WTC11 (cell line): ENCODE measurements at places on chromosomes 16 and 17.

GRCh38 chr16:50365791-50366575 lies 2.8 kb downstream of the BRD7 start:
- no peak for DNase-seq

- no peak for DNase-seq
Observed at GRCh38 chr17:65564793-65565192, 3.3 kb upstream of the AXIN2 start.

DNA sequence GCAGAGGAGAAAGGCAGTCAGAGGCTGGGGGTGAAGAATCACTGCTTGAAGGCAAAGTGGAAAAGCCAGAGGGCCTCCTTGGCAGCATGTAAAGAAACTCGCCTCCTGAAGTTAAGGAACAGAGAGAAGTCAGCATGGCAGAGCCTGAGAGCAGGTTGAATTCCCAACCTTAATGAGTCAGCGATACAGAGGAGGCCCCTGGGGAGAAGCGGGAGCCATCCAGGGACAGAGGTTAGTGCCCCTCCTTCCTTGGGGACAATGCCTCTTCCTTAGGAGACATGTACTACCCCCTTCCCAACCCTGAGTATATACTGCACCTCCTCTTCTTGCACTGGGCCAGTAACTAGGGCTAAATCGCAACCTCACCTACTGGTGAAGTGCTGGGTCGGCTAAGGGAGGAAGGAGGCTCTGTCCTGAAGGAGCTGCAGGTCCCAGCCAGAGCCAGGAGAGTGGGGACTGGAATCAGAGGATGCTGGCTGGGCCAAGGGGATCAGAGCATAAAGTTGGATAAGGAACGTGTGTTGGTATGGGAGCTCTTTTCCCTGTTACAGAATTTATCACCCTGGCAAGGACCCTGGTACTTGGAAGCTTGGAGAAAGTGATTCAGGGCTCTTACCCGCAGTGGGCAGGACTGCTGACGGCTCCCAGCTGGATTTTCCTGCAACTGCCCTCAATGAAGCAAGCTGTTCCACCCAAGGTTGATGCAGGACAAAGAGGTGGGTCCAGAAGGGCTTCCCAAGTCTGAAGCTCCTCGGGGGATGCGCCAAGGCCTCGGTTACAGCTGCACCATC lies 5.4 kb upstream of the AANAT start:
- no peak for DNase-seq

DNA sequence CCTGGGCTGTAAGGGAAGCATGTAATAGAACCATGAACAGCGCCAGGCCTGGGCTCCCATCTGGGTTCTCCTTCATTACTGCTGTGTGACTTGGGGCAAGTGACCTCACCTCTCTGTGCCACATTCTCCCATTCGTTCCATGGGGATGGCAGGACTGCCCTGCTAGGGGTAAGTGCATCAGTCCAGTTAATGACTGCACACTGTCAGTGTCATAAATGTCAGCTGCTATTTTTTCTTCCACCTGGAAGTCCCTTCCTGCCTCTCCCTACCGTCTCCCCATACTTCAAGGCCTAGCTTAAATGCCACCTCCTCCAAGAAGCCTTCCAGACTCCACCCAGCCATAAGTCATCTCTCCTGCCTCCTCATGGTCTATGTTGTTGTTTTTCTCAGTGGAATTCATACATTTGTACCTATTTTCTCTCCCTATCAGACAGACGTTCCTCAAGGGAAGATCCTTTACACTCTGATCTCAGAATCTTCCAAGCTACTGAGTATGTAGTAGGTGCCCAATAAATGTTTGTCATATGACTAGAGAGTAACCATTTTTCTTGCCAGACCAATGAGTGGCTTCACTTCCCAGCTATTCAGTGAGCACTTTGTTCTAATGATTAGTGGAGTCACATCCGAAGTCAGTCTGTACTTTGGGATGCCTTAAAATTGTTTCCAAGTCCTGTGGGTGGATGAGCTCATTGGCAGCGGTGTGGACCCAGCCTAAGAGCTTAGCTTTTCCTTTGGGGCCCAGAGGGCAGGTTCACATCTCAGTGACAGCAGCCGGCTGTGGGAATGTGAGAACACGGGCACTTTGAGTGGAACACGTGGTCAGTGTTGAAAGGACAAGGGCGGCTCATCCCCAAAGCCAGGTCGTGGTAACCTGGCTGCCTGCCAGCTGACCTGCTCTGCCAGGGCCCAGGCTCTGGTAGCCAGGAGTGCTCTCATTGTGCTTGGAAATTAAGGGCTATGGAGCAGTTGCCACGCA lies 147.5 kb upstream of the GSE1 start:
- no peak for DNase-seq

- no peak for DNase-seq
Observed at GRCh38 chr16:49837688-49838410, 18.1 kb downstream of the ZNF423 start.

- no peak for DNase-seq
Observed at GRCh38 chr16:88624481-88624880, 13.9 kb upstream of the IL17C start.

DNA sequence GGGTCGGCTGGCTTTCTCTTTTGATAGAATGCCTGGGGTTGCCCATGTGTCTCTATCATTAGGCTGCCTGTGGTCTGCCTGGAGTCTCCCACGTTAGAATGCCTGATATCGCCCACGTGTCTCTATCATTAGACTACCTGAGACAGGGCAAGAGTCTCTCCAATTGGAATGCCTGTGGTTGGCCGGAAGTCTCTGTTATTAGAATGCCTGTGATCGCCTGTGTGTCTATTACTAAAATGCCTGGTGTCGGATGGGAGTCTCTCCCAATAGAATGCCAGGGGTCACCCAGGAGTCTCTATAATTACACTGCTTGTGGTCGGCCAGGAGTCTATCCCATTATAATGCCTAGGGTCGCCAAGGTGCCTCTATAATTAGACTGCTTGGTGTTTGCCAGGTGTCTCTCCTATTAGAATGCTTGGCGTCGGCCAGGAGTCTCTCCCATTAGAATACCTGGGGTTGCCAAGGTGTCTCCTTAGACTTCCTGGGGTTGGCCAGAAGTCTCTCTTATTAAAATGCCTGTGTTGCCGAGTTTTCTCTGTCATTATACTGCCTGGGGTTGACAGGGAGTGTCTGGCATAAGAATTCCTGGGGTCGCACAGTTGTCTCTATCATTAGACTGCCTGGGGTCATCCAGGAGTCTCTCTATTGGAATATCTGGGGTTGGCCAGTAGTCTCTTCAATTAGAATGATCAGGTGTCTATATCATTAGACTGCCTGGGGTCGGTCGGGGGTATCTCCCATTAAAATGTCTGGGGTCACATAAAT lies 2272.8 kb downstream of the TP53TG3F start:
- no peak for DNase-seq

DNA sequence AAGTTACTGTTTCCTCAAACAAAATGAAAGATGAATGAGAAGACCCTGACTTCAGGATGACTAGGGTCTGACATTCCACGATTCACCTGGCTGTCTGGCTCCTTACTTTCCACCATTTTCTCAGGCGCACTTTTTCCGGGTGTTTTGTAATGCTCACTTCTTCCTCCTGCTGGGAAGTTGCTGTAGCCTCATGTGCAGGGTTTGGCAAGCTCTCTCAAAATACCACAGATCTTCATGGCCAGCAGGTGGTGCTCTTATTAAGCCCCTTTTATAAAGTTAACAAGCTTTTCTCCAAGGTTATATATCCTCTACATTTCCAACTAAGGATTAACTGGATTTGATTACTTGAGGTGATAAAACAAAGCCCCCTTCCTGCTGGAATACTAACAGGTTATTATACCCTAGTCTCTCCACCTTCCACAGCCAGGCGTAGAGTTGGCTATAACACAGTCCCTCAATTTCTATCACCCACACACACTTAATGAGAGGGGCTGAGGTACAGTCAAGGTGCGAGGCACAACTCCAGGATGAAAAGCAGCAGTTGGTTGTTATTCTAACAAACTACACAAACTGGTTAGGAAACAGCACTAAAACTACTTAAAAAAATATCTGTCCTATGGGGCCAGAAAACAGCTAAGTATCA lies 45.4 kb downstream of the STH start:
- peak; percentile 56 for DNase-seq

DNA sequence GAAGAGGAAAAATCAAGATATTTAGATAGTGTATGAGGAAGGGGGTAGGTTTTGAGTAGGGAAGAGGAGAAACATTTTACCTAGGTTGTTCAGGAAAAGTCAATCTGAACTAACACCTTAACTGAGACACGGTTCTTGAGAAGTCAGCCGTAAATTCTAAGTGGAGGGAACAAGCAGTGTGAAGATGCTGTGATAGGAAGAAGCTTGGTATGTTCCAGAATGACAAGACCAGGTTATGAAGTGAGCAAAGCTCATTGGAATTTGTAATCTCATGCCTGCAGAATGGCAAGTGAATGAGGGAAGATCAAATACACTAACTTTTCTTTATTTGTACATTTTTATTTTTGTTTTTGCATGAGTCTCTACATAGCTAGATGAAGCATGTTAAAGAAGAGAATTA lies 307.6 kb downstream of the ZFHX3 start:
- DNase-seq: no peak

DNA sequence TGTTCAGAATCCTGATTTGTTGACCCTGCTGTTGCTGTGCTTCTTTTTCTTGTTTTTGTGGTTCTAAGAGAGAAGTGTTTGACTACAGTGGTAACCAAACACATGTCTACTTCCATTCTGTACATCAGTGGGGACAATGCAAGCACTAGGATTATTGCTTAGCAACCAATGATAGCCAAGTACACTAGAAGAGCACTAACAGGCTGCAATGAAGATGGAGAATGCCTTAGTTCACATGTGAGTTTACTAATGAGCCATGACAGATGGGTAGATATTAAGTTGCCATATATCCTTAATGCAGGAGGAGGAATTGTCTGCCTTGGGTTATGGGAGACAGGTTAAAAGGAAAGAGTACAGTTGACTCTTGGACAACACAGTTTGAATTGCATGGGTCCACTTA lies 8.3 kb downstream of the EFCAB5 start:
- no peak for DNase-seq

DNA sequence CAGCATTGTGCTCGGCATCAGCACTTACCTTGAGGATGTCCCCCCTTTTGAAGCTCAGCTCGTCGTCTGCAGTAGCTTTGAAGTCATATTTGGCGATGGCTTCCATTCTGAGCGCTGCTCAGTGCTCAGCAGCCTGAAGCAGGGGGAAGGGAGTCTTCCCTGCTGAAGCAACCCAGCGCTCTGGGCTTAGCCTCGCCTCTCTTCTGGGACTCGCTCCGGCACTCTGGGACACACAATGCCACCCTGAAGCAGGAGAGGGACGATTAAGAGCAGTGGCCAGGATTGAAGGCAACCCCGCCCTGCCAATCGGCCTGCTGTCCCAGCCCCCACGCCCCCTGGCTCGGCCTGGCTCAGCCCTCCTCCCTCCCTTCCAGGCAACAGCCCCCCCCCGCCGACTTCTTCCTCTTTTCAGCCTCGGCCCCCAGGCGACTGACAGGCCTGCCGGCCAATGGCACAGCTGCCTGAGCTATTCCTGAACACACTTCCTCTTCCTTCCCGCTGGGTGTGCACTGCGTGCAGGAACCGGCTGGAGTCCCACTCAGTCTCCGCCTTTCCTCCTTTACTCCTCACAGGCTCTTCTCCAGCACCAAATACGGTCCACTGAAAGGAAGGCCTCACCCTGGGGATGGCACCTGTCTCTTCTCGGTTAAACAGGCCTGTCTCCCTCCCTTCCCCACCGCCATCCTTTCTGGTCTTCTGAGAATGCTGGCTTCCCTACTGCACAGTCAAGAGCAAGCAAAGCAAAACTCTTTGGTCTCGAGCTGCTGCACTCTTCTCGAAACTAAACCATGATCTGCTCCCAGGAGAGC lies 11.8 kb downstream of the GRB2 start:
- peak; percentile 100 for DNase-seq

GRCh38 chr17:55416470-55417052 lies 5.1 kb downstream of the MMD start:
- DNase-seq: no peak

DNA sequence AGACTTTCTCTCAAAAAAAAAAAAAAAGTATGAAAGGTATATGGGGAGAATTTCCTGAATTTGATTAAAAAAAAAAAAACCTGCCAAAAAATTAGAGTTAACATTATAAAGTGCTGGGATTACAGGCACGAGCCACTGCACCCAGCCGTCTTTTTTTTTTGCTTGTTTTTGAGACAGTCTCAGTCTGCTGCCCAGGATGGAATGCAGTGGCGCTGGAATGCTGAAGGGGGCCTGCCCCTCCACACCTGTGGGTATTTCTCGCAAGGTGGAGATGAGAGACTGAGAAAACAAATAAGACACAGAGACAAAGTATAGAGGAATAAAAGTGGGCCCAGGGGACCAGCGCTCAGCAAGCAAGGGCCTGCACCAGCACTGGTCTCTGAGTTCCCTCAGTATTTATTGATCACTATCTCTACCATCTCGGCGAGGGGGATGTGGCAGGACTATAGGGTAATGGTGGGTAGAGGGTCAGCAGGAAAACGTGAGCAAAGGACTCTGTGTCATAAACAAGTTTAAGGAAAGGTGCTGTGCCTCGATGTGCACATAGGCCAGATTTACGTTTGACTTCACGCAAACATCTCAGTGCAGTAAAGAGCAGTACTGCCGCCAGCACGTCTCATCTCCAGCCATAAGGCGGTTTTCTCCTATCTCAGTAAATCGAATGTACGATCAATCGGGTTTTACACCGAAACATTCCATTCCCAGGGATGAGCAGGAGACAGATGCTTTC lies 117.2 kb downstream of the GOSR1 start:
- DNase-seq: no peak
